Hematopoietic multipotent progenitor cell treated with erythropoietin and hydrocortisone succinate and interleukin-3 and kit ligand, for 17 days (in vitro differentiated cells): ENCODE measurements at places on chromosomes 3 and 15.

DNA sequence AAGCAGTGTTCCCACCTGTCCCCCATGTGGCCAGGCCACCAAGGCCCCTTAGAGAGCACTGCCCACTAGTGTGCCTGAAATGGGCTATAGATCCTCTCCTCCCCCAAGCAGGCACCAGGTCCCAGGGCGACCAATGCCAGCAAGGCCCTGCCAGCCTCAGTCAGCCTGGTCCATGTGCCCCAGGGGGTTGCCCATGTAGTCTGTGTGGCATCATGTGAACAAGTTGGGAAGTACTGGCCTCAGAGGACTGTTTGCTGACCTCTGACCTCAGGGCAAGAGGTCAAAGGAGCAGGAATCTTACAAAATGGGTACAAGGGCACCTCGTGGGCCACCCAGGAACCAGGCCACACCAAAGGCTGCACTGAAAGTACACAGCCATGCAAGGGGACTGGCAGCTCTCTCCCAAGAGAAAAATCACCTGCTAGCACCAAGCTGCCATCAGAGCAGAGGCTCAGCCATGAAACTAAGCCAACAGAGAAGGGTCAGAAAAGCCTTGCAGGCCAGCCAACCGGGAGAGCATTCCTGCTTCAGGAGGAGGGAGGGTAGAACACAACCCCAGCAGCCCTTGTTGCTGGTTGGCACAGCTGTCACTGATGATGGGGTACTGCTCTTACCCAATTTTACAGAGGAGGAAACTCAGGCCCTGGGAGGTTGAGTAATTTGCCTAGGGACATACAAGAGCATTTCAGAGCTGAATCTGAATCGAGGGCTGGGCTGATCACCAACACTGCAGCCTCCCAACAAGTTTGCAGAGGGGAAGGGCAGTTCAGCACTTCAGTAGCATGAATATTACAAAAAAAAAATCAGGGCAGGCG, 5.2 kb upstream of the FURIN start:
- no peak for DNase-seq

DNA sequence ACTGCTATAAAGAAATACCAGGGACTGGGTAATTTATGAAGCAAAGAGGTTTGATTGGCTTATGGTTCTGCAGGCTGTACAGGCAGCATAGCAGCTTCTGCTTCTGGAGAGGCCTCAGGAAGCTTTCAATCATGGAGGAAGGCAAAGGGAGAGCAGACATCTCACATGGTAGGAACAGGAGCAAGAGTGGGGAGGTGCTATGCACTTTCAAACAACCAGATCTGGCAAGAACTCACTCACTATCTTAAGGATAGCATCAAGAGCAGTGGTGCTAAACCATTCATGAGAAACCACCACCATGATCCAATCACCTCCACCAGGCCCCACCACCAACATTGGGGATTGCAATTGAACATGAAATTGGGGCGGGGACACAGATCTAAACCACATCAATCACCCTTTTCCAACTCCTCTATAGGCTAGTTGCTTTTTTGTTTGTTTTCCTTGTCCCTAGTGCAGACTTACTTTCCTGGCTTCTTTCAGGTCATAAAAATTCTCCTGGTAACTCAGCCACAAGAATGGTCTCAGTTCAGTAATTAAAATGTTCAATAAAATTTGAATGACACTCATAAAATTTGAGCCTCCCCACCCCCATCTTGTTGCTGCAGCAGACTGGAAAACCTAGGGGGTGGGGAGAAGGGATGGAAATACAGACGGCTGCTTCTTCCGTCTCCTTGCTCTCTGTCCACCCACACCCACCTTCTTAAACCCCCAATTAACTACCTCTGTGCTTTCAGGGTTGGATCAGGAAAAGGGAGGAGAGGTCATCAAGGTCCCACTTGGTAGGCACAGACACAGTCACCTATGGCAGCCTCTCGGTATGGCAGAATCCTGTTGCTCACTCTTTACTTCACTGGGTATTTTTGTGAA, 16.3 kb upstream of the TIPARP start:
- DNase-seq, result no peak

GRCh38 chr15:52844823-52845222, 54.7 kb upstream of the ONECUT1 start:
- DNase-seq, result no peak

- DNase-seq, result no peak
Observed at GRCh38 chr3:141294301-141294700, 62.7 kb downstream of the PXYLP1 start.

DNA sequence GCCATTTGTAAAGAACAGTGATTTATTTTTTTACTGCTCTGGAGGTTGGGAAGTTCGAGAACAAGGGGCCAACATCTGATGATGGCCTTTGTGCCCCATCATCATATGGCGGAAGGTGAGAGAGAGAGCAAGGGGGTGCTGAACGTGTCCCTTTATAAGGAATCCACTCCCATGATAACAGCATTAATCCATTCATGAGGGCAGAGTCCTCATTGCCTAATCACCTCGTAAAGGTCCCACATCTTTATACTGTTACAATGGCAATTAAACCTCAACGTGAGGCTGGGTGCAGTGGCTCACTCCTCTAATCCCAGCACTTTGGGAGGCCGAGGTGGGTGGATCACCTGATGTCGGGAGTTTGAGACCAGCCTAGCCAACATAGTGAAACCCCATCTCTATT, 8.3 kb downstream of the IL12A start:
- no peak for DNase-seq

GRCh38 chr3:170144437-170144843, 37.1 kb downstream of the PHC3 start:
- DNase-seq, result peak; percentile 56

- no peak for DNase-seq
Observed at GRCh38 chr3:151864423-151865101, 8.9 kb upstream of the SUCNR1 start.

DNA sequence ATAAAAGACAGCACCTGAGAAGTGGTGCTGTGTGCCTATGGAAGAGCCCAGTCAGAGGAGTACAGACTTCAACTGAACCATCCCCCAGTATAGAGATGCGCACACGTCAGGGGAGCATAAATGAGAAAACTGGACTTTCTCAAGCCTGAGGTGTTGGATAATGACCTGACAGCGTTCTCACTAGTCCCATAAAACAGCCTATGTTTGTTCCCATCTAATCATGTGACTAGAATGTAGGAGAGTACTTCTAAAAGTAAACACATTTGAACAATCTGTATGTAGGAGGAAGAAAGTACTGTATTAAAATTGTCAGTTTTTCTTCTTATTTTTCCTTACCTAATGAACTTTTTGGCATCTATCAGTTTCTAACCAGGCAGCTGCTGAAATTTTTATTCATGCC, 498.9 kb downstream of the CNTN4 start:
- DNase-seq, result no peak

- DNase-seq, result no peak
Observed at GRCh38 chr3:73319179-73319769, 257.8 kb downstream of the EBLN2 start.

GRCh38 chr15:74262625-74263024, 26.5 kb downstream of the CCDC33 start:
- no peak for DNase-seq

GRCh38 chr3:54988838-54989630, 61.2 kb upstream of the LRTM1 start:
- DNase-seq, result no peak

DNA sequence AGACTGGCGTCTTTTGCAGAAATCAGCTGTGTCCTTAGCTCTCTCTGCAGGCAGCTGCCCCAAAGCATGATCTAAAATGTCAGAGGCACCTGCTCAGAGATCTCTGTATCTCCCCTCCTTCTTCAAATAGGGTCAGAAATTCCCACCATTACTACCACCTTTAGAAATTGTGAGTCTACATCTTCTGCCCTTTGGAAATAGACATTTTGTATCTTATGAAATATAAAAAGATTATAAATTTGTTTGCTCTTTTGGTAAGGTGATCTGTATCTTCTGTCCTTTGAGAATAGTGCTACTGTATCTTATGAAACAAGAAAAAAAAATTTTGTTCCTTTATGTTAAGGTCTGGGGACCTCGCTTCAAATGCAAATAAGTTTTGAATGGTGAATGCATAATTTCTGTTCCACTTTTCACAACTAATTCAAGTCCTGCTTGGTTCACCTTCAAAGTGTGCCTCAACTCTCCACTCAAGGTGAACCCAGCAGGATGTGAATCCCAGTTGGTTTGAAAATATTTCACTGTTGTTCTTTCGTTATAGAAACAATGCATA, 28.3 kb upstream of the GPD1L start:
- DNase-seq, result no peak

GRCh38 chr3:90128391-90128790, 1021.0 kb downstream of the EPHA3 start:
- DNase-seq, result no peak

DNA sequence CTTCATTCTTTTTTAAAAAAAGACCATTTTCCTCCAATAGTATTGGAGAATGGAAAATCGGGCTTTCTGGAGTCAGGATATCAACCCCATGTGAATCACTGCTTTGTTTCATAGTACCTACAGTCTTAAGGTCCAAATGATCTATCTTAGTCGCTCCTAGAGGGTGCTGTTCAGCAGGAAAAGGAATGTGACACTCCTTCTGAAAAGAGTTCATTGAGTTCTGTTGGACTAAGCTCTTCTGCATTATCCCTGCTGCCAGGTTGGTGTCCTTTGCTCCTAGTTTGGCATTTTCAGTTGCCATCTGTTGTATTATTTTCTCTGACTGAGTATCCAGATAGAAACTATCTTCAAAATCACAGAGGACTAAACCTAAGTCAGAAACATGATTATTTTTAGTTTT, 57.2 kb downstream of the POLQ start:
- DNase-seq, result no peak

DNA sequence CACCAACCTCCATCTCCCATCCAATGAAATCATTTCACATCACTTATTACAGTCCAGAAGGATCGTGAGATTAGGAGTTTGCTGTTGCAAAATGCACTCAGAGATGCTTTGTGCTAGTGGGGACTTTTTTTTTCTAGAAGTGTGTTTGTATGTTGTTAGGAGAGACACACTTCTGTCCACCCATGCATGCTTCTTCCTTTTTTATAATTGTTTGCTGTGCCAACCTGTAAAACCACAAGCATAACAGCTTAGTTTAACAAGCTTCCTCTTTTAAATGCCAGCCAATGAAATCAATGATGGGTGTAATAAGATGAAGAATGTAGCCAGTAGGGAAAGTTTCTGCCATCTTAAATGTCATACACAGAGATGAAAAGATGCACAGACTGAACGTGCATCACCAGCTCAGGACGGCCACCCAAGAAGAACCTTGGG, 305.6 kb upstream of the STT3B start:
- no peak for DNase-seq

GRCh38 chr15:35698331-35698730, 152.4 kb upstream of the DPH6 start:
- DNase-seq, result no peak

DNA sequence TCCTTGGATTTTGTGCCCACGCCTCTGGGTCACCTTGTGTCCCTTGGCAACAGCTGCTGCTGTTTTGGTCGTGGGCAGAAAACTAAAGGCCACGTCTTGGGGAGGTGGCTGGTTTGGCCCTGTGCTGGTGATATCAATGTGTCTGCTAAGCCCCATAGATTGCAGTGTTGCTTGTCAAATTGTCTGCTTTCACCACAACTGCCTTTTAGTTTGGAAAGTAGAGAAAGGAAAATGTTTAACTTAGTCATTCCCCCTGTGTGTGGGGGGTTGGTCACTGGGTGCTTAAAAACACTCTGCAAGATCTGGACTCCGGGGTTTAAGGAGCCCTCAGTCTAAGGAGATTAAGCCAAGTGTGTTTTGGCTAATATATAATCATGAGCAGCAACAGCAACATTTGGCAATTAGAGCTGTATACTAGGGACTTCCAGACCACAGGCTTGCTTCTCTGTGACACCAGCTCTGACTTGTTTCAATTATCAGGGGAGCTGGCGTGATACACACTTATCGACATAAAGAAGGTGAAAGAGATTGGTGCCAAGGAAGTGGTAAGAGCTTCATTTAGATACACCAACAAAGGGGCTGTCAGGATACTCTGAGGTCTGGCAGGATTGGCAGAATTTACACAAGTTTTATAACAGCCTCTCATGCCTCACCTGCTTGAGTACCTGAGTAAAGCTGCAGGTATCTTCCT, 3.5 kb downstream of the SMAD3 start:
- no peak for DNase-seq

- no peak for DNase-seq
Observed at GRCh38 chr3:40923143-40923542, 276.2 kb upstream of the CTNNB1 start.

GRCh38 chr3:16476636-16477035, 36.9 kb downstream of the RFTN1 start:
- no peak for DNase-seq

DNA sequence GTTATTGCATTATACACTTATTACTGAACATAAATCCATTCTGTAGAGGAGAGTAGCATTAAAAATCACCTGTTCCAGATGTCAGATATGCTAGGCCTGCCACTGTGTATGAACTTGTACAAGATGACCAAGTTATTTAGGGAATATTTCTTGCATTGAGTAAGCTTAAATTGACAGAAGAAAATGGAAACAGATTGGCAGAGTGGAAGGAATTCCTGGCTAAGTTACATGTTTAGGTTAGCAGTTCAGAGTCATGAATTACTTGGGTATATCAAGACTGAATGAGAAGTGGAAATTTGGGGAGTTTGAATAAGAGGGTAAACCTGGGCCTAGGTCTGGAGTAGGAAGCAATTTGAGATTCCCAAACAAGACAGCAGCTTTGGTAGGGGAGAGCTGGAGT, 44.6 kb downstream of the ARHGAP31 start:
- DNase-seq, result no peak

DNA sequence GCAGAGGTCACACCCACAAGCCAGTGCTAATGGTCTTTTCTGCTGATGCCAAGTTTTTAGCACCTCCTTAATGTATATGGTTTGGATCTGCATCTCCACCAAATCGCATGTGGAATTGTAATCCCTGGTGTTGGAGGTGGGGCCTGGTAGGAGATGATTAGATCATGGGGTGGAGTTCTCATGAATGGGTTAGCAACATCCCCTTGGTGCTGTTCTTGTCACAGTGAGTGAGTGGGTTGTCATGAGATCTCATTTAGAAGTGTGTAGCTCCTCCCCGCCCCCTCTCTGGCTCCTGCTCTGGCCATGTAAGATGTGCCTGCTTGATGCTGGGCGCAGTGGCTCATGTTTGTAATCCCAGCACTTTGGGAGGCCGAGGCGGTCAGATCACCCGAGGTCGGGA, 37.3 kb upstream of the KLHL6 start:
- no peak for DNase-seq

GRCh38 chr3:148735597-148735996, 37.9 kb downstream of the AGTR1 start:
- no peak for DNase-seq

GRCh38 chr15:34241376-34242330, 16.8 kb downstream of the EMC4 start:
- peak; percentile 55 for DNase-seq

DNA sequence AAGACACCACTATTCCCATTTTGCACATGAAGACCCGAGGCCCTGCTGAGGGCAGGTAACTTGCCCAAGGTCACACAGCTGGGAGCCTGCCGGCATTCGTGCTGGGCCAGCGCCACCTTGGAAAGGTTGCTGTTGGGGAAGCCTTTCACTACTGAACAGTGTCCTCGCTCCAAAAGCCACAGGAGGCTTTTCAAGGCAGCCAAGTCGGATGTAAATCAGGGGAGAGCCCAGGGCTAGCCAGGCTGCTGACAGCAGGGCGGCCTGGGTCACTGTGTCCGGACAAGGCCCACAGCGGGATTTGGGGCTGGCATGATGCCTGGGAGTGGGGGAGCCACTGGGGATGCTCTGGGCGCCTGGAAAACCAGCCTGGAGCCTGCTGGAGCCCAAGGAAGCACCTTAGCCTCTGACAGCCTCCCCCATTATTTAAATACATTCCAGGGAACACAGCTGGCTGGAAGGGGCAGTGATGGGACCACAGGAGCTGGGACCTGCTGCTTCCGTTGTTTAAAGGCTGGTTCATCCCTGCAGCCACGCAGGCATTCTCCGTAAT, 10.5 kb downstream of the SLC6A6 start:
- DNase-seq, result no peak
